CD4-positive, alpha-beta T cell treated with Interleukin-15 for 1 hour (primary cell): ENCODE measurements at places on chromosomes 7 and 10.

GRCh38 chr7:15199482-15199881, 296.9 kb upstream of the DGKB start:
- no peak for DNase-seq

DNA sequence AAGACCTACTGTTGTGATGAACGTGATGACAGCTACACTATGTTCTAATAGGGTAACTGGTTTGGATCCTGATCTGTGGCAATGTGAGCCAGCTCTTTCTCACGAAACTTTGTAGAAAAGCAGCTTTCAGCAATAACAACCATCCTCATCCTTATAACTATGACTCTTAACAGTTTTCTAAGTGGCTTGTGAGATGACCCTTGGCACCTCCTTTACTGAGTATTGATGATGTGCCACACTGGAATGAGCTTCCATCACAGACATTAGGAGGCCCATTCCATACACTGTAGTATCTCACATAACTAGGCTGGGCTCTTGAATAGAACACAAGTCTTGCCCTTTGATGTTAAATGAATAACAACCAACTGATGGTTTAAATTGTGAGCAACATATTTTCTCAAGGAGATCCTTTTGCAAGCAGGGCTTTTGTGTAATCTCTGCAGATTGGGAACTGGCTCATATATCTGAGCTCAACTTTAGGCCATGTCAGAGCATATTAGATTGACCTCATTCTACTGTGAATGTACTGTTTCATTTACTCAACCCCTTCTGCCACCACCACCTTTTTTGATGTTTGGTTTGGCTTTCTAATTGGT, 46.4 kb downstream of the MYPN start:
- no peak for DNase-seq

GRCh38 chr7:509426-510130, 10.1 kb downstream of the PDGFA start:
- no peak for DNase-seq

- no peak for DNase-seq
These were observed 311.7 kb upstream of the NFE2L3 start for GRCh38 chr7:25840209-25840792.

DNA sequence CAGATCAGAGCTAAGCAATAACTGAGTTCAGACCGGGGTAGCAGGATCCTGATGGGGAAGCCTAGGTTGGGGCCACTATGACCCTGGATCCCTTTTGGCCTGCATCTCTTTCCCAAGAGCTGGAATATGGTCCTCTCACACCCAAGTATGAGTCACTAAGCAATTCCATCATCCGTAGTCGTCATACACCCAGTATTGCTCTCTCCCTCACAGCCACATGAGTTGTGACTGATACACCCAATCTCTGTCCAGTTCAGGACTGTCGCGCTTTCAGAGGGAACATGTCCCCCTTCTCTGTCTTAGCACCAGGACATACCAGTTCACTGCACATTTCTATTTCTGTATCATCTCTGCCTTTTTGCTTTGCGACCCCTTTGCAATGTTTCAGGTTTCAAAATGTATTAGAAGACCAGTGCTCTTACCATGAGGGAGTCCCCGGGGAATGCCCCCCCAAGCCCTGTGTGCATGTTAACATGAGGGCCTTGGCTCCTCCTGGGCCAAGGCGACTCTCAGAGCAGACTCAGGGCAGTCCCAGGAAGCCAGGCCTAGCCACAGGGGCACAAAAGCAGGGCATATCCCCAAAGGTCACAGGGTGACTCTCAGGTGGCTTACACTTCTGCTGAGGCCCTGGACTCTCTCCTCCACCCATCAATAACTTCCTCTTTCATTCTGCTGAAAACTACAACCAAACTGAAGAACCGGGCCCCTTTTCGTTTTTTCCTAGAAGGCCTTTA, 75.3 kb upstream of the SAMD8 start:
- DNase-seq, result no peak

- DNase-seq, result no peak
These were observed 2.1 kb downstream of the CAV1 start for GRCh38 chr7:116526897-116527296.

DNA sequence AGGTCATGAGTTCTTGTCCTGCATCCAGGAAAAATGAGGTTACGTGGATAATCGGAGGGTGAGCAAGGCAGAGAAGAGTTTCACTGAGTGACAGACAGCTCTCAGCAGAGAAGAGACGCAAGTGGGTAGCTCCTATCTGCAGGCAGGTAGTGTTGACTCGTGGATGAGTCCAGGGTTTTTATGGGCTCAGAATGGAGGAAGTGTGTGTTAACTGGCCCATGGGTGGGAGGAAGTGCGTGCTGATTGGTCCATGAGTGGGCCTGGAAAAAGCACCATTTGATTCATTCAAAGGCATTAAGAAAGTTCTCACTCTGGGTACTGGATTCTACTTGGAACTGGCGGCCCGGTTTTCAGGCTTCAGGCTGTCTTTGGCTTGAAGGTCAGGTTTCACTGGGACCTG, 4.8 kb upstream of the DMTF1 start:
- no peak for DNase-seq

DNA sequence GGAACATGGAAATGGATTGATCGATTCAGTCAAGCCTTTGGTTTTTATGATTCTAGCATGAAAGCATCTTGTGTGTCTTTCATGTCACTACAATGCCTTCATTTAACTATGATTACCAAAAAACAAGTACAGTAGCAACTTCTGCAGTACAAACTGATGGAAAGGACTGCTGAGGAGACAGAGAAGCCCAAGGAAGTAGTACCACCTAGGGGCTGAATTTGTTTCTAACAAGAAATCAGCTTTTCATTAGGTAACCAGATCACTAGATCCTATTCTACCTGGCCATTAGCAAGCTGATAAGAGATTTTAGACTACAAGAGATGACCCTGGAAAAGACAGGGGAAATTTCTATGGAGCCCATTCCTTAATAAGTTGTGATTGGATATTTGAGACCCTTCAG, 3.2 kb upstream of the IFIT1 start:
- no peak for DNase-seq

DNA sequence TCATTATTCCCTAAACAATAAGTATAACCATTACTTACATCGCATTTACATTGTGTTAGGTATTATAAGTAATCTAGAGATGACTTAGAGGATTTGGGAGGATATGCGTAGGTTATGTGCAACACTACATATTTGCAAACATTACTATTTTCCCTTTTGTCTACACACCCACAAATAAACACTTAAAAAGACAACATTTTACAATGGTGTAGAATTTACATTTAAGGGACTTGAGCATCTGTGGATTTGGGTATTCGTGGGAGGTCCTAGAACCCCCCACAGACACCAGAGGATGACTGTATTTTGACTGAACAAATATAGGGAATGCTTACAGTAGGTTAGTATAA, 220.2 kb upstream of the MYO3A start:
- no peak for DNase-seq

GRCh38 chr7:64959072-64959747, 31.6 kb downstream of the ZNF117 start:
- DNase-seq, result no peak

DNA sequence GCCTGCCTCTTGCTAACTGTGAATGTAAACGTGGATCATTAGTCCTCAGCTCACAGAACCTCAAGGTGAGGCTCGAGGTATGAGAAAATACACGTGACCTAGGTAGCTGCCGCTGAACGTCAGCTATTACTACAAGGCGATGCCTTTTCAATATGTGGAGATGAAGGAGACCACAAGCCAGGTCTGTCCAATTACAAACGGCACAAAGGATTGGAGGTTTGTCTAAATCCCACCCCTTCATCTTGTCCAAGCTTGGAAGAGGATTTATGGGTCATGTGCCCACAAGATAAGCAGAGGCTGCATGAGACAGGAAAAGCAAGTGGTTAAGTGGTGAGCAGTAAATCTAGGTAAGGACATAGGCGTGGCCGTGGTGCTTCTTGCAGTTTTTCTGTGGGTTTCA, 3.4 kb downstream of the H2BK1 start:
- DNase-seq, result no peak

- DNase-seq, result no peak
These were observed 85.9 kb downstream of the MDFIC start for GRCh38 chr7:115007751-115008150.

DNA sequence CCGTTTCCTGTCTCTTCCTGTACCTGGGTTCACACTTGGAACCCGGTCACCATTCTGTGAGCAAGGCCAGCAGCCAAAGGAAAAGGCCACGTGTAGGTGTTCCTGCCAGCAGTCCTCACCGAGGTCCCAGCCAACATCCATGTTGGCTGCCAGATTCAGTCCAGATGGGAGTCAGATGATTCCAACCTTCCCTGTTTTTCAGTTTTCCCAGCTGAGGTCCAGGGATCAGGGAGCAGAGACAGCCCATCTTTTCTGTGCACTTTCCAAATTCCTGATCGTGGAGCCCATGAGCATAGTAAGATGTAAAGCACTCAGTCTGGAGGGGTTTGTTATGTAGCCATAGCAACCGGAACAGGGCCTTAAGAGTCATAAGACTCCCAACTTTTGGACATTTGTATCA, 3.9 kb upstream of the PVRIG start:
- no peak for DNase-seq

DNA sequence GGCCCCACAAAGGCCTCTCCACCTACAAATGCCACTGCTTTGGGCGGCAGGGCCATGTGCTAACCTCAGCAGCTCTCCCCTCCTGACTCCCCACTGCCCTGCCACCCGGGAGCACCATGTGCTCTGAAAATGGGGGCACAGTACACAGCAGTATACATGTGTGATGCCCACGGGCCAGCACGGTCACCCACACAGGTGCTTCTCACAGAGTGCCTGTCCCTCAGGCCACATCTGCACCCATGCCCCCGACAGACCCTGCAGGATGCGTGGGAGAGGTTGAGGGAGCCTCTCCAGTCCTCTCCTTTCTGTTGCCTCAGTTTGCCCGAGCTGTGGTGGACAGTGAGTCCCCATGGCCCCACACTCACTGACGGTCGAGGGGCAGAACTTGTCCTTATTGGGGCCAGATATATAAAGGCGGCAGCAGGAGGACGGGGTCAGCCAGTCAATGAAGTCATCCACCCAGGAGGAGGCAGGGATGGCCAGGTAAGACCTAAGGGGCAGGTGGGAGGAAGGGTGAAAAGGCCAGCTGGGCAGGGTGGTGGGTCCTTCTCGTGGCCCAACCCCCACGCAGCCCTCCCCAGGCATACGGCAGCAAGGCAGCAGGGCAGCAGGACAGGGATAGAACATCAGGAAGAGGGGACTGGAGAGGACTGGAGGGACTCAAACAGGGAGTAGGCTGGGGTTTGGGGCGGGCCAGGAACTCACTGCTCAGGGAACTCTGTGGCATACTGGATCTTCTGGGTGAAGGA, 19.6 kb downstream of the NPC1L1 start:
- no peak for DNase-seq

DNA sequence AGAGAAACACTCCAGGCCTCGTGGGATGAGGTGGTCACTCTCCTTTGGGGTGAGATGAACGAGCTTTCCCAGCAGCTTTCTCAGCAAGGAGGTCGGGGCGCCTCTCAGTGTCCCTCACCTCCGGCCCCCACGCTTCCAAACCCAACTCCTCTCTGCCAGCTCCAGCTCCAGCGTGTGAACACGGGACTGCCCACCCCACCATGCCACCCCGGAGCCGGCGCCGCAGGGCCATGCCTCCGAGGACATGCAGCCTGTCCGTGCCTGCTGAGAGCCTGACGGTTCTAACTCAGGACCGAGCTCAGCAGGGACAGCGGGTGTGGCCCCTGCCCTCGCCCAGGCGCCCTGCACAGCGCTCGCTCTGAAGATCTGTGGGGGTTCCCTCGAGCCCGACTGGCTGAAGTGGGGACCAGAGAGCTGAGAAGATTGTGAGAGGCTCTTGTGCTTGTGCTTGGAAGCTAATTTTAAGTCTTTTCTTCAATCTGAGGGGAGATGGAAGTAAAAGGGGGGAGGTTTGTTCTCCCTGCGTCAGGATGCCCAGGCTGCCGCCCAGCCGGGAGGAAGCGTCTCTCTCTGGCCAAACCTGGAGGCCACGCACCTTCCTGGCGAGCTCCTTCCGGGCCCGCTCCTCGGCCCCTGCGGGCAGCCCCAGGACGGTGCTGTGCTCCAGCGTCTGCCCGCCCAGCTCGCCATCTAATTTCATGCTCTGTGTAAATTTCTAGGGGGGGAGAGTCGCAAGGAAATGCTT, 5.1 kb upstream of the ADAM8 start:
- DNase-seq, result no peak

GRCh38 chr7:95526128-95526738, 40.5 kb downstream of the ASB4 start:
- DNase-seq, result no peak

DNA sequence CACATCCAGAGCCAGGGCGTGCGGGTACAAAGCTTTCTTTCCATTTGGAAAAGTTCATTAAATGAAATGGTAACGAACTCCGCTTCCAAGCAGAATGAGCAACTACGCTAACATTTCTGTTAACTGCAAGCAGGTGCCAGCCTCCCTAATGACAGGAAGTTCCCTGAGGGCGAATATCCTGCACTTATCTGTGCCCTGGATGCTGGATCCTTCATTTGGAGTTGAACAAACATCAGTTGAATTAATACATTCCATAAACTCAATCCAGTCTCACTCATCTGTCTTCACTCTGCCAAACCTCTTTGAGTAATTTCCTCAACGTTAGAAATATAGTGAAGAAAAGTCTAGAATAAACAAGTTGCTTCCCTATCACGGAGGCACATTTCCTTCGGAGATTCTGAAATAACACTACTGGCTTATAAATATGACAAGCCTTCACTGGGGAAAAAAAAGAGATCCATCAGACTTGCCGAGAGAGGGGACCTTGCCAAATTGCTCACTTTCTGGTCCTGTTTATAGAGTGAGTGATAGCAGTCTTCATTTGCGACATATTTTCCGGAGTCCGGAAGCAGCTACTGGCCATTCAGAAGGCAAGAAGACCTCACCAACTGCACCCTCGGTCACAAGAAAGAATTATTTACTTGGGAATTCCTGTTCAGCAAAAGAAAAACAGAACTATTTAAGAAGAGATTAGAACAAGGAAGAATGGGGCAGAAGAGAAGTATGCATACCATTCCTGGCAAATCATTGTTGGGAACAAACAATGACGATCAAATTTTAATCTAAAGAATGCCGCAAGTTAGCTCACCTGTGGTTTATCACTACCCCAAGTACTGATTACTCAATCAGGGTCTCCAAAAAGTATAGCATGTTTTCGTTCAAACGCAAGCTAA, 196.4 kb downstream of the FAM107B start:
- DNase-seq, result no peak

DNA sequence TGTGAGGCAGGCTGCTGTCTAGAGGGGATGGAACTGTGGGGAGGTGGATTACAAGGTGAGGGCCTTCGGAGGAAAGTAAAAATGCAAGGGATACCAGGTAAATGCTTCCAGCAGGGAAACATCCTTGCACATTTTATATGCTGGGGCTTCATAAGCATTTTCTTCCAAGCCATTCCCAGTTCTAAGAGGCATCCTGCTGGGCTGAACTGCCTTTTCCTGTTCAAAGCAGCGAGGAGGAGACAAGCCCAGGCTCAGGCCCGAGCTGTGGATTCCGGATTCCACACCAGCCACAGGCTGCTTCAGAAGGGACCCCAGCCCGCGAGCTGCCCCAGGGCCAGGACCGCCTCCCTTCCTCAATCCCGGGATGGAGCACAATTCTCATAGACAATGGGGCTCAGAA, 249.7 kb downstream of the TNS3 start:
- no peak for DNase-seq

GRCh38 chr7:107914831-107915230, 23.8 kb downstream of the DLD start:
- DNase-seq, result no peak

GRCh38 chr10:14016011-14016536, 314.6 kb downstream of the FRMD4A start:
- DNase-seq, result peak; percentile 22

GRCh38 chr10:73589563-73590126, 1.5 kb downstream of the USP54 start:
- no peak for DNase-seq
